ENCODE measurements at places on chromosomes 6 and 20.
A peak's percentile ranks its signal among the peaks of the same experiment; 100 is the strongest.

DNA sequence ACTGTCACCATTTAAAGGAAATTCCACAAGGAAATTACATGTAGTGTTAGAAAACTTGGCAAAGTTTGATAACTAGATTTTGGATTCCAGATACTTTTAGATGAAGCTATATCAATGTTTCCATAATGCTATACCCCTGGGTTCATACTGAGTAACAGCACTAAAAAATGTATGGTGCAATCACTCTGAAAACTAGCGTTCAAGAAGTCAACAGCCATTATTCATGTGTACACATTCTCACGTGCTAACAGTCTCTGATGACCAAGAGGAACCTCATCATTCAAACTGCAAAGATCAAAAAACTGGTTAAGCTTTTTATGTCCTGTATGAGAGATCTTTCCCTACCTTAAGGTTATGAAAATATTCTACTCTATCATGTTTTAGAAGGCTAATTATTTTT, 197.6 kb downstream of the GMDS start:
- no peak for DNase-seq

DNA sequence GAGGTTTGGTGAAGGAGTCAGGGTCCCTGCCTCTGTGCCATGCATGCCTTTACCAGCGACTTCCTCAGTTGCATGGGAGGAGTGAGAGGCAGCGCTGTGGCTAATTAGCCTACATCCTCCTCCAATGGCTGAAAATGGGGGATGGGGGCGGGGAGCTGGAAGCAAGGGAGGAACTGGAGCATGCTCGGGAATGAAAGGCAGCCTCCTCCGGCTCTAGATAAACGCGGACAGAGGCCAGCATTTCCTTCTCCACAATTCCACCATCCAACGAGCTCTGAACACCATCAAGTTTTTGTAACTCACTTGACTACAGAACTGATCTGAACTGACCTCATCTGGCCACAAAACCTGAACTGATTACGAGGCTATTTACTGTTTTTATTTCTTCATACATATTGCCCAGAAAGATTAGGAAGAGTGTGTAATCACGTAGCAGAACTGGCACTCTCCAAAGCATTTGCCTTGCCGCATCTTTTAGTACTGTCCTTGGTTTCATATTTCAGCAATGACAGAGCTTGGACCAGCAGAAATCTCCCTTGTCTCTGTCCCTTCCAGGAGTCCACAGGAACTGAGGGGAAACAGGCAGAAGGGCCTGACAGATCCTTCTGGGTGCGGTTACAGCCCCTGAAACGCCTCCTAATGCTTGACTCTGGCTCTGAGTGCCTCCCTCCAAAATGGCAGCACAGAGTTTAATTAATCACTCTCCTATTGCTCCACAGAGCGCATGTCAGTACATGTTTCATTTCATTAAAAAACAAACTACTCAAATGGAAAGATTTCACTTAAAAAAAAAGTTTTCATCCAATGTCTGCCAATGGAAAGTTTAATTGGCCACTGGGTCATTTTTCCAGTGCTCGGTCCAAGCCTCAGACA, 58.2 kb upstream of the TRAF3IP2 start:
- DNase-seq, result peak; percentile 18

- no peak for DNase-seq
Measured at GRCh38 chr6:82904860-82905259, 160.8 kb downstream of the UBE3D start.

- no peak for DNase-seq
Measured at GRCh38 chr6:158960026-158960425, 40.0 kb downstream of the RSPH3 start.

DNA sequence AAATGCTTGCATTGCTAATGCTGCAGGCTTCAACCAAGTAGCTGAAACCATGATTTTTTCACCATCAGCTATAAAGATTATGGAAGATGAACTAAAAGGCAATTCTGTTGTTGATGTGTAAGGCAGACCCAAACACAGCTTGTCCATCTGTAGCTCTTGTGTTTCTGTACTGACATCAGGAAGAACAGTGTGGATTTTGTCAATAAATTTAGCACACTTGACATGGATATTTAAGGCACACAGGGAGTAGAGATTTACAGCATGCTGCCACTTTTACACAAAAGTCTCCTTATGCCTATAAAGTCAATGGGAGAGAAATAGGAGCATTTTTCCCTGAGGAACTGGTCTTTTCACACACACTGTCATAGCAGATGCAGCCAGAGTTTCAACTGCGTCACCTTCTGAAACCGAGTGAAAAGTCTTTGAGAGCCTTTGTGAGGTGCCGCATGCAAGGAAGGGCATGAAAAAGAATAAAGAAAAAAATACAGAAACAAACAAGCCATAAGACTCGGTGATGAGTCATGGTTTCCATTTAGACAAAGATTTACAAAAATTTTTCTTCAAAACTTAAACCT, 261.4 kb upstream of the TFAP2D start:
- DNase-seq, result no peak

GRCh38 chr6:106105493-106105892, 19.4 kb downstream of the PRDM1 start:
- DNase-seq, result no peak

DNA sequence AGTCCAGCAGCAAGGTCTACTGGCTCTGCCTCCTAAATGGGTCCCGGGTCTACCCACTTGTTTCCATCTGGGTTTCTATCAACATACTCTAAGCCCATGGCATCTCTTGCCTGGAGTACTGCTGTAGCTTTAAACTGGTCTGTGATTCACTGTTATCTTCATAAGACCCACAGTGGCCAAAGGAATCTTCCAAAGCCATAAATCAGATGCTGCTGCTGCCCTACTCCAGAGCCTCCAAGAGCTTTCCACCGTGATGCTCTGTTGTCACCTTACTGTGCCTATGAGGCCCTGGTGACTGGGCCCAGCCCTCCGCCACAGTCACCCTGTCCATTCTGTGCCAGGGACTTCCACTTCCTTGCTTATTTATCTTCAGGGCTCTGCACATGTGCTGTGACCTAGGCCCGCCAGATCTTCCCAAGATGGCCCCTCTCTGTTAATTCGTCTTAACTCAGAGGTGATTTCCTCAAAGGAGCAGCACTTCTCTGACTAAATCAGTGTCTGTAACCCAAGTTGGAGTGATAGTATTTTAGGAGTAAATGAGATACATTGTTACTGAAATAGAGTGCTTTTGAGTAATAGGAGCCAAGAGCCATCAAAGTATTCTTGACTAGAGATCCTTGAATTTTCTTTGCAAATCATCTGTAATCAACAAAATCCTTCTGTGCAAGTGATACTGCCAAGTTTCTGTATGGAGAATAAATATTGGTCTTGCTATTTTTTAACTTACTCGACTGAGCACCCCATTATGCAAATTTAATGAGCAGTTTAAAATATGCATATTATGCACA, 102.5 kb downstream of the PPP1R14C start:
- no peak for DNase-seq

DNA sequence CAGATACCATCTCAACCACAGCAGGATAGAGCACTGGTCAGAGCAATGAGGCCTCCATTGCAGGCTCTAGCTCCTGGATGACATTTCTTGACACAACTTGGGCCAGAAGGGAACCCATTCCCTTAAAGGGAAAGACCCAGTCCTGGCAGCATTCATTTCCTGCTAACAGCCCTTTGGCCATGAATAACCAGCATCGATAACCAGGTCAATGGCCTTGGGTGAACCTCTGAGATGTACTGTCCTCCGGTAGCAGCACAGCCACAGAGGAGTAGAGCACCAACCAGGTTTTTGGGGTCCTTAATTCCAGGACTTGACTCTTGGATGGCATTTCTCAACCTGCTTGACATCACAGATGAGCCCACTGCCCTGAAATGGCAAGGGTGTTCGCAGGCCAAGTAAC, 71.2 kb upstream of the FKBP1C start:
- no peak for DNase-seq

GRCh38 chr6:111871207-111871606, 2.0 kb downstream of the FYN start:
- DNase-seq, result no peak

GRCh38 chr6:89308525-89309395, 6.3 kb downstream of the GABRR2 start:
- DNase-seq, result no peak

DNA sequence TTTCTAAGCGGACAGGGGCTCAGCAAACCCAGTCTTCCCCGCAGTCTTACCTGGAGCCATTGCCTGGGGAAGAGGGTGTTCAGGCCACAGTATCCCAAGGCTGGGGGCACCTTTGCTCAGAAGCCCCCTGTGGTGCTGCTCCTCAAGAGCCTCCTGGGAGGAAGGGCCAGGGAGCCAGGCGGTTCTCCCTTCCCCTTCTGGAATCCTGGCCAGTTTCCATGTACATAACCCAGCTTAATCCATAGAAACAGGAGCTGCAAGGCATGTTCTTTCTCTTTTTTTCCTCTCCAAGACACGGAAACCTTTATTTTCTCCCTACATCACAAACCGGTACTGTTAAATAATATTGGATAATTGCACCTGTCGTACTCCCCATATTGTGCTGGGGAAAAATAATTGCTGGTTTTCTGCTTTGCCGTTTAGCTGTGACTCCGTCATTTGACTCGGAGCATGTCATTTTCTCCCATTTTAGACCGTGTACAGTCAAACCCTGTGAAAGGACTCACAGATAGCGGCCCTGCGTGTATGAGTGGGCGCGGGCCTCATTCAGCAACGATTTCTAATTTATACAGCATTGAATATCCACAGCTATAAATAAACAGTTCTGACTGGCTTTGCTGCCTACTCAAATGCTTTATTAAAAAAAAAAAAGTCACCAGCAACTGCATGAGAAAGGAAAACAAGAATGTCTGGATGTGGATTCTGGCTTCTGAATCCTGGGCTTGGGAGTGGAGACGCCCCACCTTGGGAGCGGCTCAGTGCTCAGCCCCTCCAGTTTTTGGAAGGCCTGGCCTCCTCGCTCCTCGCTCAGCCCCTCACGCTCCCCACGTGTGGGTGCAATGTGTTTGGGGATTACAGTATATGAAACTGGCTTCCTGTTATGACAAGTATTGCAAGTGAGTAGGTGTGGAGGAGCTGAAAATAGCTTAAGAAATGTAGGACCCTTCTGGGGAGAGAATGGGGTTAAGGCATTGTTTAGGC, 67.3 kb downstream of the ADTRP start:
- no peak for DNase-seq

GRCh38 chr6:2843138-2843740, 1.6 kb upstream of the SERPINB1 start:
- no peak for DNase-seq

DNA sequence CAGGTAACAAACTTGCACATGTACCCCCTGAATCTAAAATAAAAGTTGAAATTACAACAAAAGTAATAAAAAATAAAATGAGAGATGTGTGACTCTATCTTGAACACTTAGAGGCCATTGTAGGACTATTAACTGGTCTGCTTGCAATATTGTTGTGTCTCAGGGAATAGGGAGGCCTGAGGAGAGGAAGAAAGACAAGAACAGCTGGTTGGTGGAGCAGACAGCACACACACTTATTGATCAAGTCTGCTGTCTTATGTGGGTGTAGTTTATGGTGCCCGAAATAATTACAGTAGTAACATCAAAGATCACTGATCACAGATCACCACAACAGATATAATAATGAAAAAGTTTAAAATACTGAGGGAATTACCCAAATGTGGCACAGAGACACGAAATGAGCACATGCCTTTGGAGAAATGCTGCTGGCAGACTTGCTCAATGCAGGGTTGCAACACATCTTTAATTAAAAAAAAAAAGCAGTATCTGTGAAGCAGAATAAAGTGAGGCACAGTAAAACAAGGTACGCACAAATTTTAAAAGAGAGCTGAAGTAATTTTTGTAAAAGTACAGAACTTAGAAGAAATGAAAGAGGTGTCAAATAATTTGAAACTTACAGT, 110.1 kb upstream of the HDAC2 start:
- DNase-seq, result no peak

GRCh38 chr6:148892247-148892646, 145.4 kb downstream of the UST start:
- no peak for DNase-seq

Measured in NCI-H510A (cell line).